AG09319 (cell line): ENCODE measurements at places on chromosomes 5 and 9.

GRCh38 chr5:148443998-148444397 lies 60.2 kb downstream of the FBXO38 start:
- DNase-seq = peak; percentile 39

GRCh38 chr5:59193616-59194319 lies 610.9 kb downstream of the RAB3C start:
- no peak for DNase-seq

DNA sequence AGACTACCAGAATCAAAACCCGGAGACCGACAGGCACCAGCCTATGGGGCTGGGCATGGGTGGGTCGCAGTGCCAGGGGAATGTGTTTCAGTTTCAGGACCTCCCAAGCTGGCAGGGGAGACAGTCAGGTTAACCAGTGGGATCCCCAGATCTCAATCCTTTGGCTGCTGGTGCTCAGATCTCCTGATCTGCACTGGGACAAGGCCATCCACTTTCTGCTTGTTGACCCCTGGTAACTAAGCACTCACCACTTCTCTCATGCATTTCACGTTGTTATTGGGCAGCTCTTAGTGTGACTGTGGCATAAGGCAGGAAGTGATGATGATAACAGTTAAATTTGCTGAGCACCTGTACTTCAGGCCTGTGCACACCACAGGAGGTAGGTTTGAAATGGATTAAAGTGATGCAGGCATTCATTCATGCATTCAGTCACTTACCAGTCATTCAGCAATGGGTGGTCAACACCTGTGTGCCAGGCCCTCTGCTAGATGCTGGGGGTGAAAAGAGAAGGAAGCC lies 42.1 kb upstream of the STXBP1 start:
- no peak for DNase-seq

DNA sequence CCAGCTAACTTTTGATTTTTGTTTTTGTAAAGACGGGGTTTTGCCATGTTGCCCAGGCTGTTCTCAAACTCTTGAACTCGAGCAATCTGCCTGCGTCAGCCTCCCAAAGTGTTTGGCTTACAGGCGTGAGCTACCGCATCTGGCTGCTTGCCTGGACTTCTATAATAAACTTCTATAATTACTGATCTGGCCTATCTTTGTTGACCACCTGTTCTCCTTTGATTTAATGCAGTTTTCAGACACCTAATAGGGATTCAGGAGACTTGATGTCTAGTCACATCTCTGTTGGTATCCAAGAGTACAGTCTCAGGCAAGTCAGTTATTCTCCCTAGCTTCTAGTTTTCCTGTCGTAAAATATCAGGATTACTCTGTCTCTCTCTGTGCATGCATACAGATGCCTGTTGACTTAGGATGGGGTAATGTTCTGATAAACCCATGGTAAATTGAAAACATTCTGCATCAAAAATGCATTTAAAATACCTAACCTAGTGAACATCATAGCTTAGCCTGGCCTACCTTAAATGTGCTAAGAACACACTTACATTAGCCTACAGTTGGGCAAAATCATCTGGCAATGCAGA lies 51.5 kb upstream of the NR3C1 start:
- no peak for DNase-seq

DNA sequence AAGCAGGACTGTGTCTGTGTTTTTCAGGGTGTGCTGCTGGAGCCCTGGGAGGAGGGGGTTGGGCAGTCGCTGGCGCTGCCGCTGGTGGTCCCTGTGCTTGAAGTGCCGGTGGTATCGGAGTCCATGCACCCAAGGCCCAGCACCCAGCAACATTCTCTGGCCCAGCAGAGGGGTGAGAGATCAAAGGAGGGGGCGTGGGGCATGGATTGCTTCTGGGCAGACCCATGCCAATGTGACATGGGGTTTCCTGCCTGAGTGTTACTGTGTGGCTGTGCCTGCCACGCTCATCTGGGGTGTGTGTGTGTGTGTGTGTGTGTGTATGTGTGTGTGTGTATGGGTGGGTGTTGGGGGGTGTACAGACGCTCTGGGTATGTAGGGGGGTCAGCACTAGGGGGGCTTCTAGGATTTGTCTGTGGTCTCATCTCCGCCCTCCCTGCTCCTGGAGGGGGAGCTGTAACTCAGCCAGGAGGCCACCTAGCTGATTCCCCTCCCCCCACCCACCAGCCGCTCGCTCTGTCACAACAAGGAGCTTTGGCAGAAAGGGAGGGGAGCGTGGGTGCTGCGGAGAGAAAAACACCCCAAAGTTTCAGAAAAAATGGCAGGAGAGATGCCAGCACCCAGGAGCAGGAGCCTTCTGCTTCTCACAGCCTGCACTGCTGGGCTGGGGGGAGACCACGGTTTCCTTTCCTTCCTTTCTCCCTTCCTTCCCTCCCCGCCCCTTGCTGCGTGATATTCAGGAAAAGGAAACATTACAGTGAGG lies 35.9 kb upstream of the HSPA9 start:
- no peak for DNase-seq

- no peak for DNase-seq
Measured at GRCh38 chr5:172038167-172038566, 31.7 kb upstream of the FBXW11 start.

GRCh38 chr9:98572054-98572627 lies 136.6 kb downstream of the GABBR2 start:
- no peak for DNase-seq

- DNase-seq = no peak
Measured at GRCh38 chr9:123871781-123872180, 58.1 kb downstream of the DENND1A start.

DNA sequence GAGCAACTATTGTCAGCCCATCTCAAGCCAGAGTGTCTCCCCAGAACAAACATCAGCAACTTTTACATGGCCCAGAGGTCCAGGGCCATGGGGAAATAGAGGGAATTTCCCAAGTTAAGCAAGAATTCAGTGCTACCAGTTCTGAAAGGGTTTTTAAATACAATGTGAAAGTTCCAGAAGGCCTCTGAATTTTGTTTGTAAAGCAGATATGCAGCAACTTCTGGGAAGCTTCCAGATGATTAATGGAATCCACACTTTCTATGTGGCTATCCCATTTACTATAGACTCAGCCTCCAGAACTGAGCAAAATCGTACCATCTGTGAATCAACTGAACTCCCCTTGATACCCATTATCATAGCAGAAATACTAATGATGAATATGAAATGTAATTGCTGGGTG lies 93.8 kb downstream of the FEM1C start:
- peak; percentile 76 for DNase-seq
